Endothelial cell (in vitro differentiated cells): ENCODE measurements at places on chromosomes 6 and 20. TPM values are rescaled to one million over a fixed set of nuclear protein-coding genes. Genes with fewer than 3 reads are reported as not detected.

DNA sequence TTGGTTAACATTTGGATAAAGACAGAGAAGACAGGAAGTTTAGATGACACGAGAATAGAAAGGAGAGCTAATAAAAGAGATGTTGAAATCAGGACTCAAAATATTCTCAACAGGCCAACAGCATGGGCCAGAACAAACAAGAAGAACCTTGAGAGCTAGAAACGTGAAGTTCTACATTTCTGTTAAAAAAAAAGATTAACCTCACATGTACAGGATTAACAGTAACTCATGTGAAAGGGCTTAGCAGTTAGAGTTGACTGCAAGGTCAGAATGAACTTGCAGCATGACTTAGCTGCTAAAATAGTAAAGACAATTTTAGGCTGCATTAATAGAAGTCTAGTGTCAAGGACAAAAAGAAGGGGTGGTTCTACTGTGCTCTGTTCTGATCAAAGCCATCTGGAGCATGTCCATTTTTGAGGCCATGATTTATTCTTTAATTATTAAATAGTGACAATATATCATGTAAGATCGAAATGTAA is 331.1 kb upstream of the HSF2 start:
- no peak for DNase-seq

GRCh38 chr20:50186987-50187402 is 3.6 kb upstream of the CEBPB start:
- DNase-seq = no peak

DNA sequence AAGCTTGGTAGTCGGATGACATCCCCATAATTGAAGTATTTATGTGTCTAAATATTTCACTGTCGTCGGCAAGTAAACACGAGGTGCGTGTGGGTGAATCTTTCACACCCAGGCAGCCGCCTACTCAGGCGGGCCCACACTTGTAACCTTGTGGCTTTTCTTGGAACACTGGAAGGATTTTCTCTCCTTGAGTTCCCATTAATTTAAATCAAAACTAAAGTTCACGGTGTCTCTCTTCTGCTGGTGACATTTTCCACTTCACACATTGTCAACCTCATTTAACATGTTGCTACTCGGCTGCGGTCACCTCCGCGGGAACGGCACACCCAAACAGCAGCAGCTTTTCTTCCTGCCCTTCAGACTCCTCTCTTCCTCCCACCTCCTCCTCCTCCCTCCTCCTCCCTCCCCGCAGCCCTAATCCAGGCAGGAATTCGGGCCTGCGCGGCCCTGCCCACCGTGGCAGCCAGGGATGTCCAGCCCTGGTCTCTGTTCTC is 336.6 kb downstream of the QKI start:
- no peak for DNase-seq

WFDC5 gene
- total RNA-seq = not detected

OR2H1 gene
- not detected for total RNA-seq

GRCh38 chr6:38266921-38267354 is 372.8 kb downstream of the BTBD9 start:
- DNase-seq = no peak

DNA sequence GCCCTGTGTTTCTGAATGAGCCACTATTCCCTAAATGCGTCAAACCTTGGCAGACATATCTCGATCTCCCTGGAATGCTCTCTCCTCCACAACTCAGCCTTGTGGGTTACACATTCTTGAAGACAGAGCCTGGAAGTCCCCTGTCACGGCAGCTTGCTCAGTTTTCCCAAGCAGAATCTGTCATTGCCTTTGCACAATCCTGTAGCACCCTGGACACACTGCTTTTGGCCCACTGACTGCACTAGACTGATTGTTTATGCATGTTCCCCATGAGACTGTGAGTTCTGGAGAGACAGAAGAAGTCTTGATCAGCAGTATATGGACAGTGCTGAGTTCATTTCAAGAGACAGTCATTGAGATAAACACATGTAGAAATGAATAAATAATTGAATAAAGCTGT is 406.7 kb downstream of the CD83 start:
- no peak for DNase-seq
